ENCODE measurements at places on chromosomes 6 and 20.
A peak's percentile ranks its signal among the peaks of the same experiment; 100 is the strongest.

DNA sequence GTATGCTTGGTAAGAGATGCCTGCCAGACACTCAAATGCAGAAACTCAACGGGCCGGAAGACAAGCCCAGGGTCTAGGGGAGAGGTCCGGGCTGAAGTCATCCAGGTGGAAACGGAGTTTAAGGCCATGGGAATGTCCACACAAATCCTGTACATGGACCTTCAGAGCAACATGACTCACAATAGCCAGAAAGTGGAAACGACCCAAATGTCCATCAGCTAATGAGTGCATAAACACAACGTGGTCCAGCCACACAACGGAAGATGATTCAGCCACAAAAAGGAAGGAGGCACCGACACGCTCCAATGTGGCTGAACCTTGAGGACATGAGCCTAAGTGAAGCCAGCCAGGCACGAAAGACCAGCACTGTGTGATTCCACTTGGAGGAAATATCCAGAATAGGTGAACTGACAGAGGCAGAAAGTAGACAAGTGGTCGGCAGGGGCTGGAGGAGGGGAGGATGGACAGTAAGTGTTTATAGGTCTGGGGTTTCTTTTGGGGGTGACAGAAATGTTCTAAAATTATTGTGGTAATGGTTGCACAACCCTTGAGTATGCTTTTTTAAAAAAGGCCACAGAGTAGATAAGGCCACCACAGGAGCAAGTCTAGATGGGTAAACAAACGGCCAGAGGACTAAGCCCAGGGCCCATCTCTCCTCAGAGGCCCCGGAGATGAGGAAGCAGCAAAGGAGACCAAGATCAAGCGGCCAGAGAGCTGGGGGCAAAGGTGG is 105.6 kb downstream of the PREX1 start:
- peak; percentile 86 for DNase-seq

- peak; percentile 39 for DNase-seq
Measured at GRCh38 chr6:152952045-152952444, 30.8 kb downstream of the FBXO5 start.

- no peak for DNase-seq
Measured at GRCh38 chr6:149919834-149920225, 3.1 kb downstream of the RAET1G start.

GRCh38 chr6:12865117-12865516 is 148.6 kb downstream of the PHACTR1 start:
- DNase-seq = no peak

- no peak for DNase-seq
Measured at GRCh38 chr6:116254297-116255056, 602 bp upstream of the TSPYL4 start.

DNA sequence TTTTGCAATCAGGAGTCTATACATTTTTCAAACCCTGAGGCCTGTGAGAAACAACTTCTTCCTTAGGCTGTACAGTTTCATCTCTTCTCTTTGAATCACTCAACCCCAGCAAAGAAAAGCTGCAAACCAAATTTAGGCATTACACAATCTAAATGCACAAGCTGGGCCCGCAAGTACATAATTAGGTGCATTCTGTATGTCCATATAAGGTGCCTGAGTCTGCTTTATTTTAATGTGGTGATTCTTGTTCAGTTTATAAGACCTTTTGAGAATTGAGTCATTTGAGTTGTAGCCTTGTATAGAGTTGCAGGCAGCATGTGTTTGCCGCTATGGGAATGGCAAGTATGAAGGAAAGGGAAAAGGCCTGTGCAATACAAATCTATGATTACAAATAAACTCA is 709.6 kb upstream of the MARCKS start:
- DNase-seq = peak; percentile 28

- no peak for DNase-seq
Measured at GRCh38 chr6:107670792-107671199, 153.3 kb downstream of the SCML4 start.

- no peak for DNase-seq
Measured at GRCh38 chr6:56949925-56950495, 4.9 kb upstream of the BEND6 start.

- DNase-seq = peak; percentile 30
Measured at GRCh38 chr6:46963626-46964025, 41.9 kb upstream of the ADGRF5 start.

DNA sequence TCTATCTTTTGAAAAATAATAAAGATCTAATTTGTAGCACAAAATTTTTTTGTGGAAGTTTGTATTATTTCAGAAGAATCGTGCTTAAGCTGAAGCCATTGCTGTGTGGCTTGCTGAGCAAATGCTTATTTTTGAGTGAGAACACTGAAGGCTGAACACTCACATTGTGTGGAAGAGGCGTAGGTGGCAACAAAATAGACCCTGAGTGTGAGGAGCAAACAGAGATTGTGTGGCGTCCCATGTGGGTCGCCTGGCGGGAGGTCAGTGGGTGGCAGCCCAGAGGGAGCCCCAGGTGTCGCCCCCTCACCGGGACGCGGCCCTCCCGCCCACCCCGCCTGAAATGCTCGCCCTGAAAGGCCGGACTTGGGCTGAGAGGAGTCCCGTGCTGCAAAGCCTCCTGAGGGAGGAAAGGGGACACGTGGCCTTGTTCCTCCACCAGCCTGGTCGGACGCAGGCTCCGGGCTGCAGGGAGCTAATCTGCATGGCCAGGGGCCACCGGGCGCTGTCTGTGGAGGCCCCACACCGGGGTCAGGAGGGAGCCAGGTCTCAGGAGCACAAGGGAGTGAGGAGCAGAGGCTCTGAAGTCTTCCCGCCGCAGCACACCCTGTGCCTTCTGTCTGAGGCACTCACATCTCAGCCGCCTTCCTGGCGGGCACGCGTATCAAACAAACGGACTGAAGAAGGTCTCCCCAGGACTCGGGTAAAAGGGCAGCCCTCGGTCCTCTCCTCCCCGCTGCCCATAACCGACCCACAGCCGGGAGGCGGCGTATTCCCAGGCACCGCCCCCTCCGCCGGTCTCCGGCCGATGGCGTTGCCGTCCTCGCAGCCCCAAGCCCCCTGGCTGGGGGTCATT is 15.9 kb downstream of the DDO start:
- no peak for DNase-seq

GRCh38 chr6:87731818-87732661 is 30.0 kb upstream of the AKIRIN2 start:
- peak; percentile 88 for DNase-seq

DNA sequence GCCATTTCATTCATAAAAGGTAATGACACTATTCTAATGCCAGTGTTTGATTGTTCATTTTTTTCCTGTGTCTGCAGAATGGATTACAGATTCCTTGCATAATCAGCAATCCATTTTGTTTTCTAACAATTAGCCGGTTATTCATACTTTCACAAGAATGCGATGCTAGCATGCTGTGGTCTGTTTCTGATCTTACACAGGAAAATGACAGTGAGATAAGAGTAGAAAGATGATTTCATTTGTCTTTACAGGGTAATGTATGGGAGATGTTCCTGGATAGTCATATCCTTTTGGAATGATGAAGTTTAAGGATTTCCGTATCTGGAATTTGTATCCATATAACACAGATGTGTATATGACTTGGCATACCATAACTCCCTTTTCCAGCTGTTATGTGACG is 207.3 kb downstream of the FARS2 start:
- no peak for DNase-seq

DNA sequence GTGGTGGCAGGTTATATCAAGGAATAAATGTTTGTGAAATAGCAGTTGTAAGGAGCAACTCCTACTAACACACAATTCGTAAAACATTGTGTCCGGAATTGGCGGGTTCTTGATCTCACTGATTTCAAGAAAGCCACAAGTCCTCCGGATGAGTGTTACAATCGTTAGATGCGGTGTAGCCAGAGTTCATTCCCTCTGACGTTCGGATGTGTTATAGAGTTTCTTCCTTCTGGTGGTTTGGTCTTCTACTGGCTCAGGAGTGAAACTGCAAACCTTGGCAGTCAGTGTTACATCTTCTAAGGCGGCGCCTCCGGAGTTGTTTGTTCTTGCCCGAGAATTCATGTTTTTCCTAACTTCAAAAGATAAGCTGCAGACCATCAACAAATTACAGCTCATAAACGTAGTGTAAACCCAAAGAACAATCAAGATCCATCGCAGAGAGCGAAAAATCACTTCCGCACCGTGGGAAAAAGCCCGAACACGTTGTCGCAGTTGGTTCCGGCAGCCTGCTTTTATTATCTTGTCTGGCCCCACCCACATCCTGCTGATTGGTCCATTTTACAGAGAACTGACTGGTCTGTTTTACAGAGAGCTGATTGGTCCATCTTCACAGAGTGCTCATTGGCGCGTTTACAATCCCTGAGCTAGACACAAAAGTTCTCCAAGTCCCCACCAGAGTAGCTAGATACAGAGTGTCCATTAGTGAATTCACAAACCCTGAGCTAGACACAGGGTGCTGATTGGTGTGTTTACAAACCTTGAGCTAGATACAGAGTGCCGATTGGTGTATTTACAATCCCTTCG is 58.2 kb downstream of the TRIM27 start:
- no peak for DNase-seq

DNA sequence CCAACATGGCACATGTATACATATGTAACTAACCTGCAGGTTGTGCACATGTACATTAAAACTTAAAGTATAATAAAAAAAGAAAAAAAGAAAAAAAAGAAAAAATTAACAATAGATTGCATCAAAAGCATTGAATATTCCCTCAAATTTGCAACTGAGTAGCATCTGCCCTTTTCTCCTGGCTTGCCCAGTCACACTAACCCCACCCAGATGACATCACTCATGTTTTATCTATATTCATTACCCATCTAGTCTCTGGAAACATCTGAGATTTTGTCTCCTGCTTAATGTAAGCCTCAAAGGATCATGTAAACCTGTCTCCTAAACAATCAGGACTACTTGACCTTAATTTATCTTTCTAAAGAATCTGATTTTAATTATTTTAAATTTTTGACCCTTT is 706.8 kb downstream of the CD109 start:
- no peak for DNase-seq

DNA sequence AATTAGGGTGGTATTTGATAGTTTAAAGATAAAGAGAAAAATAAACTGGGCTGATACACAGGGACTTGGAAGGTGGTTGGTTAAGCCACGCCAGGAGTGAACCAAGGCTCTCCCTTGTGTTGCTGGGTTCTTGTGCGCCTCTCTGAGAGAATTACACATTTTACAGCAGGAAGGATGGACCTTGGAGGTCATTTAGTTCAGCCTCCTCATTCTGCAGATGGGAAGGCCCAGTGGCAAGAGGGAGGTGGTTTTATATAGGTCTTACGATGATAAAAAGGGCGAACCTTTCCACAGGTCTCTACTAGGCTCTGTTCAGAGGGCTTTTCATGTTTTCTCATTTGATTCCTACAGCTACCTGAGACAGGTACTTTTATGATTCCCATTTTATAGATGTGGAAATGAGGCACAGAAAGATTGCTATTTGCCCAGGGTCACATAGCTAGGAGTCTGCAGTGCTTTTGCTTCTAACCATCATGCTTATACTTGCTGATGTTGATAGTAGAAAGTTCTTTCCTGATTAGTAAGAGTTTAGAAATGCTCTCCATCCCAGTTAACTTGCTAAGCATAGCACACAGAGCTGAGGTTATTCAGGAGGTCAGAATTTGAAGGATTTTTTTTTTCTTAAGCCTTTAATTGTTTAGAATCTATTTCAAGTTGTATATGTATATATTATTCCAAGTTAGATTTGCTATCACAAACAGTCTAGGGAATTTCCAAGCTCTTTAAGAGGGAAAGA is 12.8 kb downstream of the HIVEP1 start:
- peak; percentile 68 for DNase-seq

DNA sequence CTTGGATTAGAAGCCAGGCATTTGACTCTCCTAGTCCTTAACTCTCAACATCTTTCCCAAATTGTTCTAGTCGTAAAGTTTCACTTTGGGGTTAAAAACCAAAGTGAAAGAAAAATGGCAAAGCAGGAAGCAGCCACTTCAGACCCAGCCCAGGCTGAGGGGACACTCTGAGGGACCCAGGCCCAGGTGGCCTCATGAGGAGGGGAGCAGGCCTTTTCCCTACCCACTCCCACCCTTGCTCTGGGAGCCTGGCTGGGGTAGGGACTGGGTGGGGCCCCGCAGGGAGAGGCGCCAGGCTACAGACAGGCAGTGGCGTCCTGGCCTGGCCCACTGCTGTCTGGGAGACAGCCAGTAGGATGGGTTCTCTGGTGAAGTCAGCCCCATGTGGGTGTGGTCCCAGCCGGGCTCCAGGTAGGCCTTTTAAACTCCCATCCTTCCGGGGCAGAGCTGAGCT is 68.7 kb upstream of the MYL9 start:
- no peak for DNase-seq

Data from astrocyte of the spinal cord (primary cell).